ENCODE measurements at places on chromosomes 13 and 19. TPM values are rescaled to one million over a fixed set of nuclear protein-coding genes. Genes with fewer than 3 reads are reported as not detected.

Gene IRGC
- not detected for total RNA-seq

Gene NFKBIB
- 22.0 TPM for total RNA-seq

Gene CNN1
- total RNA-seq = not detected

Gene TNNT1
- total RNA-seq = 11.2 TPM

Gene SIGLEC9
- total RNA-seq = not detected

- DNase-seq = no peak
These were observed 320.1 kb downstream of the DACH1 start for GRCh38 chr13:71546881-71547280.

GRCh38 chr13:85500696-85501256, 298.4 kb downstream of the SLITRK6 start:
- no peak for DNase-seq

- DNase-seq = no peak
These were observed 172.3 kb upstream of the KLF12 start for GRCh38 chr13:74306496-74306895.

DNA sequence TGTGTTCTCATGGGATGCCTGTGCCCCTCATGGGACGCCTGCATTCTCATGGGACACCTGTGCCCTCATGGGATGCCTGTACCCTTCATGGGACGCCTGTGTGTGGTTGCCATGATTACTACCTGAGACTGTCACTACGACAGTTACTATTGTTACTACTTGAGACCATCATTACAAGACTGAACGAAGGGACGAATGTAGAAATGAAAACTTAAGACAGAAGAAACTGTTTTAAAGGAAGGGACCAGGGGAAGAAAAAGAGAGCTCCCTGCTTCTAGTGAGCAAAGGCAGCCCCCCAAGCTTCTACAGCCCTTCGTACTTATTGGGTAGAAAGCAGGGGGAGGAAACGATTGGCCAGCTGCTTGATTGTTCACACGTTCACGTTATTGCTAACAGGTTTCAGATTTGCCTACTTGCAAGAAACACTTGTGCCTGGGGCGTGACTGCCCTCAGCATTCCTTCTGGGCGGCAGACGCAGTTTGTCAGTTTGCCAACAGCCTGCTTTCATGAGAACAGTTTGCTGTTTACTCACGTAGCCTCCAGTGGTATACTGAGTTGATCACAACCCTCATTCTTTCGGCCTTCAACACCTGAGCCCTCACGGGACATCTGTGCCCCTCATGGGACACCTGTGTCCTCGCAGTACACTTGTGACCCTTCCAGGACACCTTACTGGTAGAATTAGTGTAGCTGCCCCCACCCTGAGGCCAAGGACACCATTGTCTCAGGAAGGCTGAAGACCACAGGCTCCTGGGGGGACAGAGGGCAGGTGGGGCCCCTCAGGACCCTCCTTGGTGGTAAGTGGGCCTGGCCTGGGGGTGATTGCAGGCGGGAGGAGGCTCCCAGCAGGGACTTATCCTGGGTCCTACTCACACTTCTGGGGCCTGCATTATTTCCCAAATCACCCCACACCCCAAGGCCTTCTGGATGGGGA, 2.5 kb upstream of the S1PR4 start:
- no peak for DNase-seq

DNA sequence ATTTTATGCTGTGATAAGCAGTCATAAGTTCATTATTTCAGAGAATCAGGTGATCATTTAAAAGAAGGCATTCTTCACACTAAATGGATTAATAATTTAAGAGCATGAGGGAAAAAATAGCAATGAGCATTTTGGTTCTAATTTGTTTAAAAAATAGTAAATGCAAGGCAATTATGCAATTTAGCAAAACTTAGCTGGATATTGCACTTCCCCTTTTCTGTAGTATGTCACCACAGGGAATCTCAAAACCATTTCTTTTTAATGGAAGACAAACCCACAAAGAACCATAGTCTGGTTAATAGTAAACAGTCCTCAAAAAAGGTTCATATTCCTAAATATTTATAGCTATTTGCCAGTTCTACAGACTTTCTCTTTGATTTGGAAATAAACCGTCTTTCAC, 30.2 kb downstream of the COG6 start:
- DNase-seq = no peak

DNA sequence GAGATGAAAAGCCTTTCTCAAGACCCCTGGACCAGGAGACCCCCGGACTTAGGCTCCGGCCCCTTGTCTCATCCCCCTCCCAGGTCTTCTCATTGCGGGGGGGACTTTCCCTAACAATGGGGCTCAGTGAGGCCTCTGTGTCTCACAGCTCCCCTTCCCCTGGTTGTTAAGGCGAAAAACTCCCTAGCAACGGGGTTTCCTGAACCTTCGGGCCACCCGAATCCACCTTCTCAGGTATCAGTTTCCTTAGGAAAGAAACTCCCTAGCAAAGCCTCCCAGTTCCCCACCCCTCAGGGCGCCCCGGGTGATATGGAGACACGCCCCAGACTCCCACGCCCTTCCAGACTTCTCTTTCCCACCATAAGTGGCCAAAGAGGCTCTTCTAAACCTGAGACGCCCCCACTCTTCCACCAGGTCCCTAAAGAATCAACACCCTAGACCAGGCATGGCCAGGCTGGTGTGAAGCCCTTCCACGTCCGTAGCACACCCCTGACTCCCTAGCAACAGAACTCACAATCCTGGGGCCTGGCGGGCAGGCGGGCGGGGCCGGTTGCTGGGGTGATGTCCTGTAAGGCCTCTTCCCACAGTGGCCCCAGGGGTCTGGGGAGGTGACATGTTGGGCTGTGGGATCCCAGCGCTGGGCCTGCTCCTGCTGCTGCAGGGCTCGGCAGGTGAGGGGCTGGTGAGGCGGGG, at the start of gene TMEM190:
TSS of gene TMEM190 (plus strand) at position 586 of the 693 bp plus-strand sequence. CDS start at position 614, 28 bp downstream.
- no peak for DNase-seq

DNA sequence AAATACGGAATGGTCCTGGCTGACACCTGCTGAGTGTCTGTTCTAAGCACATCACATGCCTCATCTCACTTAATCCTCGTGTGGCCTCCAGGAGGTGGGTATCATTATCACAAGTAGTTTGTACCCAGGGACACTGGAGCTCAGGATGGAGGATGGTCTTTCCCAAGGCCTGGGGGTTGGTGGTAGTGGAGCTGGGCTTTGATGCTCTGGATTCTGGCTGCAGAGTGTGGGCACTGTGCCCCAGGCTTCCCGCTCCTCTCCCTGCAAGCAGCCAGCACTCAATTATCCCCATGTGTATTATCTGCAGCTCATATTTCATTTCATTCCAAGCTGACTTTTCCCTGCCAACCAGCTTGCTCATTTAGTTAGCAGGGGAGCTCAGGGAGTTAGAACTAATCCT, 52.1 kb downstream of the SIAH3 start:
- DNase-seq = no peak

DNA sequence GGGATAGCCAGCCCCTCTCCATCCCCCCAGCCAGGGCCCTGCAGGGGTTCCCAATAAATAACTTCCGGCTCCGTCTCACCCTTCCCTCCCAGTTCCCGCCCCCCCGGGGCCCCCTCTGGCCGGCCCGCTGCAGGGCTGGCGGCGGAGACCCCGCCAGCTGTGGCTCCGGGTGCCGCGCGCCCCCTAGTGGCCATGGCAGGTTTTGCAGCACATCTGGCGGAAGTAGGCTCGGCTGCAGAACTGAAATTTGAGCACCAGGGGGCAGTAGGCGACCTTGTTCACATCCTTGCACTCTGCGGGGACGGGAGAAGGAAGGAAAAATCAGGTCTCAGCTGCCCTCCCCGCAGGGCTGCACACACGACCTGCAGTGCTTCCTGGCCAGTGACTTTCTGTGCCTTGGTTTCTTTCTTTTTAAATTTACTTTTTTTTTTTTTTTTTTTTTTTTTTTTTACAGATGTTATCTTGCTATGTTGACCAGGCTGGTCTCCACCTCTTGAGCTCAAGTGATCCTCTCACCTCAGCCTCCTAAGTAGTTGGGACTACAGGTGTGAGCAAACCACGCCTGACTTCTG, 3.6 kb upstream of the MYO1F start:
- peak; percentile 84 for DNase-seq

DNA sequence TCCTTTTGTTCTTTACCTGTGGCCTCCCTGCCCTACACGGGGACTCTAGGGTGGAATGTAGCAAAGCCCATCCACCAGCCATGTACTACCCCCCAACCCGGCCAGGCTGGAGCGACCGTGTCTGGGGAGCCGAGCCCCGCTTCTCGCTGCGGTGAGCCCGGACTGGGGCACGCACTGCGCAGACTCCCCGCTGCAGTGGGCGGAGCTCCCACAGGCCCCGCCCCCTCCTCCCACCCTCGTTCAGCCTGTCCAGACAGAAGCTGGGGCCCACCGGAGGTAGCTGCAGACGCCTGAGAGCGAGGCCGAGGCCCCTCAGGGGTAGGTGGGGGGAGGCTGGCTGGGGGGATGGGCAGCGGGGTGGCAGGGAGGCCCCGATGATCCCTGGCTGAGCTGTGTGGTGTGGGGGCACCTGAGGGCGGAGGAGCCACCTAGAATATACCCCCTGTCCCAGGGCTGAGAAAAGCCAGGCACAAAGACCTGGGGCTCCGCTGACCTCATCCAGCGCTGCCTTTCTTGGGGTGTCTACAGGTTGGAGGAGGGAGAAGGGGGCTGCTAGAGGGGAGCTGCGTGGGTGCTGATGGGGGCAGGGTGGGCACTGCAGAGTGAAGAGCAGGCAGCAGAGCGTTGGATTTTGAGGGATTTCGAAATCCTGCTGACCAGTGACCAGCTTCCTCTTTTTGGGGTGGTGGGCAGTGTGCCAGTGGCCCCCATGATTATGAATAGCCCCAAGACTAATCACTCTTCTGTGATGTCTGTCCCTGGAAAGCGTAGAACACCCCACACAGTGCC, 17.3 kb downstream of the PLD3 start:
- DNase-seq = peak; percentile 79

DNA sequence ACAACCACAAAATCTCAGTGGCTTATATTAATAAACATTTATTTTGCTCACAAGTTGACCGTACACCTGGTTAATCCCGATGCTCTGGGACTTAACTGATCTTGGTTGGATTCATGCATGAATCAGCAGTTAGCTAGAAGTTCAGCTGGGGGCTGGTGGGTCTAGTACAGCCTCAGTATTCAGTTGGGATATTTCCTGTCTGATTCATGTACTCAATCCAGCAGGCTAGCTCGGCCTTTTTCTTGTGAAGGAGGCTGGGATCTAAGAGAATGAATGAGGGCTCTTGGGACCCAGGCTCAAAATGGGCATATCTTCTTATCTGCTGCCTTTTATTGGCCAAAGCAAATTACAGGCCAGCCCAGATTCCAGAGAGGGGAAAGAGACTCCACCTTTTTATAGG, 178.8 kb downstream of the KCTD12 start:
- no peak for DNase-seq

DNA sequence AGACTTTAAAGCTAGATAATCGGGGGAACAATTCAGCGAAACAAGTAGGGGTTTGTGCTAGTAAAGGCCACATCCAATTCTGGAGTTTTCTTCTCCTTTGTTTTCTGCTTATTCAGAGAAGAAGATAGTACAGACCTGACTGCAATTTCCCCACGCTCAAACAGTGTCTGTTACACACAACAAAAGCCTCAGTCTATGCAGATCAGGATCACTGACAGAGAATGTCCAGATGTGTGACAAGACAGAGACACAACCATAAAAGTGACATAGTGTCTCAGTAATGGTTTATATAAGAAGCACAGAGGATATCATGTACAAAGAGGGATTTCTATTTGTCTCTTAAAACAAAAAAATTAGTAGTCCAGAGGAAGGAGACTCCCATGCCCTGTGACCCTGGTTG, 70.7 kb upstream of the GTF3A start:
- DNase-seq = no peak

DNA sequence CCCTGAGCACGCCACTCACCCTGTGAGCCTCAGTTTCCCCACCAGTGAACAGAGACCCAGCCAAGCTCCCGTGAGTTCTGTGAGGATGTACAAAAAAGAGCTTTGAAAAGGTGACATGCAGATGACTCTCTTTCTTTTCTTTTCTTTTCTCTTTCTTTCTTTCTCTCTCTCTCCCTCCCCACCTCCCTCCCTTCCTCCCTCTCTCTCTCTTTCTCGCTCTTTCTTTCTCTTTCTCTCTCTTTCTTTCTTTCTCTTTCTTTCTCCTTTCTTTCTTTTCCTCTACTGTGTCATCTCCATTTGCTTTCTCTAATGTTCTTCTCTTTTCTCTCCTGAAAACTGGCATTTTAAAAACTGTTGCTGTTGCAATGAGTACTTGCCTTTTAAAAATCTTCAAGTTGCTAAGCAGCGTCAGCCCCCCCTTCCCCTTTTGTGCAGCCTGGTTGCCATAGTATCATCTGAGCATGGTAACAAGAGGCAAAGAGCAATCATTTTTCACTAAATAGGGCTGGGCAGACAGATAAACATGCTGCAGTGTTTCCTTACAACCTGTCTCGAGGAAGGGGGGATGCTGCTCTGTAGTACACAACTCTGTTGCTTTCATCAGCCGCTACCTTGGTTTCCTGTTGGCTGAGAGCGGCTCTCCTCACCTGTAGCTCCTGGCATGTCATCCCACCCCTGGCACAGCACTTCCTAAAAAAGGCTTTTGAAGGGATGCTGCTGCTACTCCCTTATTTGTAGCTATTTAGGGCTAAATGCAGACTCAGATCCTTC, 108.7 kb upstream of the MBNL2 start:
- no peak for DNase-seq

- DNase-seq = no peak
These were observed 505.6 kb downstream of the KCTD12 start for GRCh38 chr13:76380446-76381065.

DNA sequence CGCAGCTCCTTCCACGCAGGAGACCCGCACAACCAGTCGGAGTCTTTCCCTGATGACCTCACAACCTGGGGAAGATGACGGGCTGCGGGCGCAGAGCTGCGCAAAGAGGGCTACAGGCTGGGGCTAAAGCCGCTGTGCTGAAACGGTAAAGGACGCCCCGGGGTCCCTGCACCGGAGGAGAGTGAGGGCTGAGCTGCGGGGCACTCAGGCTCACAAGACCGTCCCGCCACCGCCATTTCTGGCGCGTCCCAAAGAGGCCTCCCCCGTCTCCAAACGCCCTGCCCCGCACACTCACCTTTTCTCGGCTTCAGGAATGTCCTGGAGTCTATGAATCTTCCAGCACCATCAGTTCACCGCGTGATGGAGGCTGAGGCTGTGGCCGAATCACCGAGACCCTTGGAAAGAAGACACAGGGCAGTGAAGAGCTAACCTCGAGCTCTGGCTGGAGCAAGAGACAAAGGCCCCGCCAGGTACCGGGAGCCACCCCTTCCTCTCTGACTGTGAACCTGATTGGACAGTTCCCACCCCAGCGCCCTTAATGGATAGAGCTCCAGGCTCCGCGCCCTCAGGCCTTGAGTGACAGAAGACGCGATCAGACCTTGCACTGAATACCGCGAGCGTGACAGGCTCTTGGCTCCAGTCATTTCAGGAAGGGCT, 41.8 kb upstream of the ZNF429 start:
- no peak for DNase-seq

Data from OCI-LY7 (cell line).